ENCODE measurements at places on chromosomes 3 and 15. TPM values are rescaled to one million over a fixed set of nuclear protein-coding genes. Genes with fewer than 3 reads are reported as not detected.

The MKRN3 gene
- 3.9 TPM for total RNA-seq

The PLIN1 gene
- not detected for total RNA-seq

The ADGRG7 gene
- not detected for total RNA-seq

The PLSCR2 gene
- not detected for total RNA-seq

The GP9 gene
- total RNA-seq: not detected

The CPLX3 gene
- total RNA-seq: not detected

The SLC22A14 gene
- 0.14 TPM for total RNA-seq

The OR5K2 gene
- not detected for total RNA-seq

The LRRIQ4 gene
- 0.14 TPM for total RNA-seq
